CD4-positive, alpha-beta T cell treated with Interleukin-6 for 4 hours (primary cell): ENCODE measurements at places on chromosomes 2 and 18.

DNA sequence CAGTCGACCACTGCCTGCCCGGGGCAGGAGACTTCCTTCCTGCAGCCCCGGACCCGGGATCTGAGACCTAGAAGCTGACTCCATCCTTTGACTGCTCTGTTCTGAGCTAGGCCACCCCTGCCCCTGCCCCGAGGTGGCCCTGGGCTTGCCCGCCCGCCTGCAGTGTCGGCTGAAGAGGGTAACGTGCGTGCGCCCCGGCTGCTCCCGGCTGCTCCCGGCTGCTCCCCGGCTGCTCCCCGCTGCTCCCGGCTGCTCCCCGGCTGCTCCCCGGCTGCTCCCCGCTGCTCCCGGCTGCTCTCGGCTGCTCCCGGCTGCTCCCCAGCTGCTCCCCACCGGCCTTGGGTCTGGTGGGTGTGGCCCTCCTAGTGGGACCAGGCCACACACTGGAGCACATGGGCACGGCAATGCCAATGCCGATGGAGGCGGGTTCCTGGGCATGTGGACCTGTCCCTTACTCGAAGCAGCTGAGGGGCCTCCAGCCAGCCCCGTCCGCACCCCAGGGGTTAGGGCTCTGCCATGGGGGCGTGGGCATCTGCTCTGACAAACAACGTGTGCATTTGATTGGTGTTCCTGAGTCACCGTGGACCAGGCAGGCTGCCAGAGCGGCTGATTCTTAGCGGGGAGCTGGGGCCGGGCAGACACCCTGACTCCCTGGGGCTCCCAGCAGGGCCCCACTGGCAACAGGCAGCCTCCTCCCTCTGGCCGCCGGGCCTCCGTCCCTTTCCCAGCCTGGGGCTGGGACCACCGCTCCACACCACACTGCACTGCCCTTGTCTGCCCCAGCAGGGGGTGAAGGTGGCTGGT lies 2.0 kb upstream of the GAL3ST2 start:
- DNase-seq: no peak

DNA sequence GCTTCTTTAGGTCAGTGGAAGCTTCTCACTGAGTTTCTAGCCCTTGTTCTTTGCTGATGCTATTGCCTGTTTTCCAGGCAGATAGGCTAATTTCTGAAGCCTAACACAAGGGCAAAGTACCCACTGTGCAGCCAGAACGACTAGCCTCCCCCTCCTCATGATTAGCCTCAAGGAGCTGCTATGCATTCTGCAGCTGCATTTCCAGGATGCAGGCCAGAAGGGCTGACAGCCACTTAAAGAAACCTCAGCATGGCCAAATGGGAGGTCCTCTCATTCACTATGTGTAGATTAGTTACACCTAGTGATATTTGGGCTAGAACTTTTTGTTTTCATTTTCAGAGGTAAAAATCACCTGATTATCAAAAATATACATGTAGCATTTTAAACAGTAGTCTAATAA lies 216.0 kb downstream of the RAD51AP2 start:
- no peak for DNase-seq

DNA sequence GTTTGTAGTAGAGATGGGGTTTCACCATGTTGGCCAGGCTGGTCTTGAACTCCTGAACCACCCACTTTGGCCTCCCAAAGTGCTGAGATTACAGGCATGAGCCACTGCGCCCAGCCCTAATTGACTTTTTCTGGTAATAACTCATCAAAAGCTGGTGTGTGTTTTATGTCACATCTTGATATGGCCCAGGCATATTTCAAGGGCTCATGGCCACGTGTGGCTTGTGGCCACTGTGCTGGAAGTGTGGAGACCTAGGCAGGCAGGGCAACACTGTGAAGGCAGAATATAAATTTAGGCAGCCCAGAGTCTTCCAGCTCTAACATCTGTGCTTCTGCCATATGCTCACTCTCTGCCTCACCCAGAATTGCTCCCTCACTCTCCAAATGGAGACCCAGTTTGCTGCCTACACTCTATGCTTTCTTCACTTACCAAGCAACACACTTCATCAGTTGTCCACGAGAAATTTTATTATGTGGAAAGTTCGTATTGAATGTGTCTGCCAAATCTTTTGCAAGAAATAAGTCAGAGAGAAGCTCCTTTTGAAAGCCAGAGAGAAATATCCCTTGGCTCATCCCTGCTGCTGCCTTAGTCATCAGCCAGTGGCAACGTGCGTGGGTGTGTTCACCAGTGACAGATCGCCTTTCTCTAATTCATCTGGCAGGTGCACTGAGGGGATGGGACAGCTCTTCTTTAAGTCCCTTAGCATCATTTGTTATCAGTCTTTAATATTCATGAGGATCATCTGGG lies 129.4 kb upstream of the CXCR4 start:
- no peak for DNase-seq

- DNase-seq: no peak
Observed at GRCh38 chr2:73841912-73842738, 13.4 kb downstream of the STAMBP start.

DNA sequence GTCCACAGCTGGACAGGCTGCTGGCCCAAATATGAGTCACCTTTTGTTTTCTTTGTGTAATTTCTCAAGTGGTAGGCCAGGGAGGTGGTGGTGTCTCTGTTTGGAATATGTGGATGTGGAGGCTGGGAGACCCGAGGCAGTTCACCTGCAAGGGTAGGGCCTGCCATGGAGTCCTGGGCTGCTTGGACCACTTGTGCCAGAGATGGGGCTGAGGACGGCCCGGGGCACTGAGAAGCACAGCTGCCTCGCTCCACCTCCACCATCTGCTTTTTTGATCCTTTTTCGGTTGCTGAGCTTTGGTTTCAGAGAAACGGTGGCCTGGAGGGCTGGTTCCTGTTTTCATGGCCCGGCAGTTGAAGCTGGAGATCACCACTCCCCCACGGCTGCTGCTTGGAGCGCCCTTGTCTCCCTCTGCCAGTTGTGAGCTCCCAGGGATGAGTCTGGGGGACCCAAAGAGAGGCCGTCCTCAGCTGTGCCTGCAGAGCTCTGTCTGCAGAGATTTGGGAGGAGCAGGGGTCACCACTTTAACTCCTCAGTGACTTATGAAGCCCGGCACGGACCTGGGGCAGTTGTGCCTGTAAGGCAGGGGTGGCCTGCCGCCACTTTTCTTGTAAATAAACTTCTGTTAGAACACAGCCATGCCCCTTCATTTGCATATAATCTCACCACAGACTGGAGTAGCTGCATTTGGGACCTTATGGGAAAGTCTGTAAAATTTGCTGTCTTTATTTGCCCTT lies 67.6 kb upstream of the MCFD2 start:
- no peak for DNase-seq

GRCh38 chr2:125330133-125330532 lies 1305.0 kb downstream of the CNTNAP5 start:
- DNase-seq: no peak

DNA sequence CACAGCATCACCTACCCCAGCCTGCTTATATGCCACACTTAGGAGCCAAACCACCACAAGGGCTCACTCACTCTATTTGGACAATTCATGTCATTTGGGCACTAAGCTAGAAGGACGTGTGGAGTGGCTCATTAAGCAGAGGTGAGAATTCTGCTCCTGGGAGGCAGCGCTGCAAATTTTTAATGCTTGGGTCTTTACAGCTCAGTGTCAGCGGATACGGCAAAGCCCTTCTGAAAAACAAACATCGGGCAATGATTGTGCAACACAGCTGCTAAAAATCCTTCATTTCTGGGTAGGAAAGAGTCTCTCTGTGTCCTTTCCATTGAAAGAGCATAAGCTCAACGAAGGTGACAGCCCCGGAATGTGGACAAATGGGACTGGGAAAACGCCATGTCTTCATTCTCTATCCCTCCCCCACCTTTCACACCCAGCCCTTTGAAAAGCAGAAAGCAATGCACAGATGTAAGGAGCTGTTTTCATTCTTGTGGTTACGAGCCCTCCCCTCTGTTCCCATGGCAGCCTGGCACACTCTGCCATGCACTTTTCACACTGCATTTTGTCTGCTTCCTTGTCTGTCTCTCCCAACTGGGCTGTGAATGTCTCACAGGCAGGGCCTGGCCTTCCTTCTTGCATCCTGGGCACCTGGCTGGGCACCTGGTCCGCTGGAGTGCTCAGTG lies 16.0 kb downstream of the TMEM177 start:
- peak; percentile 55 for DNase-seq

GRCh38 chr2:231554748-231555545 lies 24.7 kb upstream of the NMUR1 start:
- no peak for DNase-seq

DNA sequence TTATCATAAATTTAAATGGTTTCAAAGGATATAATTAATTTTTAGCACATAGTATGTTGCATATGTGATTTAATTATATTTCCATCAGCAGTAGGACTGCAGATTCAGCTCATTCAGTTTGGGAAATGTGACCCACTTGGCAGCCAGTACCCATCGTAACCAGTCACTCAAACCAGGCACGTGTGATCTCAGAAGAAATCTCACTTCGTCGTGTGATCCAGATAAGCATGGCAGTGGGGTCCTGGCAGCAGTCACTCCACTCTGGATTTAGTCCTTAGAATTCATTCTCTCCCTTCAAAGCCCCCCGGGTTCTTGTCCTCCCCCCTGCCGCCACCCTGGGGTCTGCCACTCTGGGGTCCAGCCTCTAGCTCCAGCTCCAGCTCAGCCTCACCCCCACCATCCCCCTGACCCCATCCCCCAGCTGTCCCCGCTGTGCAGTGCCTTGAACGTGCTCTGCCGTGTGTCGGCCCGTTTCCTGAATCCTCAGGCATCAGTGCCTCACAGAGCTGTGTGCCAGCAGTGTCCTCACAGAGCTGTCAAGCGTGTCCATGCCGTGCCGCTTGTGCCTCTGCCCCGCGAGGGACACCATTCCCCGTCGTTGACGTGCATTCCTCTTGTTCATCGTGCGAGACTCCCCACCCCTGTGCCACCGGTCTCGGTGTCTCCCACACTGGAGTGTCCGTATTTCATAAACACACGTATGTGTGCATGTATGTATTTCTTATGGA lies 34.8 kb downstream of the TRAPPC12 start:
- DNase-seq: no peak

DNA sequence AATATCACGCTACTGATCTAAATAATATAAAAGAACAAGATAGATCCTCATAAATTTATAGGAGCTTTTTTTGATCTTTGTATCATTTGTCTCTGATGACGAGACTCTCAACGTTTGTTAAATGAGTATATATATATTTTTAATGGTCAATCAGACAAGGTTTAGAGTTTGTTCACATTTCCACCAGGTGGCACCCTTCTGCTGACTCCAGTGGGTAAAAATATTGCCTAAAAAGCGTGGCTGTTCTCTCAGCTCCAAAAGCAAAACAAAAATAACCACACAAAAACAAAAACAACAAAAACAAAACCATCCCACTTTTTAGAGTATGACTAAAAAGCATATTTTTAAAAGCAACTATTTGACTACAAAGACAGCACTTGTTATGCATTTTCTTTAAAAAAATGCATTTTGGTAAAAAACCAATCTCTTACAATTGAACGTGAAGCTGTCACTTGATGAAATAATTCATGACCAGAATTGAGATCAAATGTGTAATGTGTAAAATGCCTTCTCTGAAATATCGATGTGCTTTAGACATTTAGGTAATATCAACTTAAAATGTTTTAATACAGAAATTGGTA lies 723.2 kb downstream of the DPP10 start:
- no peak for DNase-seq

DNA sequence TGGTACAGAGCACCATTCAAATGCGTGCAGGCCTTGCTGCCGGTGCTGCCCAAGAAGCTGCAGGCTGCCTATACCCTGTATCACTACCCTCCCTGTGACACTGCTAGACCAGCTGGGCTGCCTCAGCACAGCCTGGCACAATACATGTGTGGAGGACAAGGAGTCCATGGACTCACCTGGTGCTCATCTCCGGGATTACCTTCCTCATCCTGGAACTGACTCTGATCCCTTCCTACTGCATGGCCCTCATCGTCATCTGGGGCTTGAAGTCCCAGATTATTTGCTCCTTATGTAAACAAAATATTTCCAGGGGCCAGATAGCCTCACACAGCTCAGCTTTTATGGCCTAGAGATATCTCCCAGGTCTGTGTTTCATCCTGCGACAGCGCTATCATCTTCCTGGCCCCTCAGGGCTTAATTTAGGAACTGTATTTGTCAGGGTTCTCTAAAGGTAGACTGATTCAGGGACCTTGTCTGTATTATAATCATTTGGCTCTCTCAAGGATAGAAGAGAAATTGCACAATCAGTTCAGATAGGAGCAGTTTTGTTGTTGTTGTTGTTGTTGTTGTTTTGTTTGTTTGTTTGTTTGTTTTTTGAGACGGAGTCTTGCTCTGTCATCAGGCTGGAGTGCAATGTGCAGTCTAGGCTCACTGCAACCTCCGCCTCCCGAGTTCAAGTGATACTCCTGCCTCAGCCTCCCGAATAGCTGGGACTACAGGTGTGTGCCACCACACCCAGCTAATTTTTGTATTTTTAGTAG lies 42.9 kb downstream of the WDR75 start:
- no peak for DNase-seq

GRCh38 chr2:72583376-72583775 lies 242.5 kb downstream of the EXOC6B start:
- DNase-seq: no peak

DNA sequence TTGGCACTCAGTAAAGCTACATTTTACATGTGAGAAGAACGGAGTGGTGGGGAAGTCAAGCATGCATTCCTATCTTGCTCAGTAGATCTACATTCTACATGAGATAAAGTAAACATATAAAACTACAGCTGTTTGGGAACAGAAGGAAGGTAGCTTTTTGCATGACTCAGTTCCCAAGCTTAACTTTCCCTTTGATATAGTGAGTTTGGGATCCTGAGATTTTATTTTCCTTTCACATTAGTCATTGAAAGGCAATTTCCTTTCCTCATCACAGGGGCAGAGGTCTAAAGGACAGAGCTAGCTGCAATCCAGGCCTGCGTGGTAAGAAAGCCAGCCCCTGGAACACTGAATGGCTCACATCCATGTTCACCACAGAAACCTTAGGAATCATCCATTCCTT lies 257.2 kb downstream of the SRBD1 start:
- no peak for DNase-seq

DNA sequence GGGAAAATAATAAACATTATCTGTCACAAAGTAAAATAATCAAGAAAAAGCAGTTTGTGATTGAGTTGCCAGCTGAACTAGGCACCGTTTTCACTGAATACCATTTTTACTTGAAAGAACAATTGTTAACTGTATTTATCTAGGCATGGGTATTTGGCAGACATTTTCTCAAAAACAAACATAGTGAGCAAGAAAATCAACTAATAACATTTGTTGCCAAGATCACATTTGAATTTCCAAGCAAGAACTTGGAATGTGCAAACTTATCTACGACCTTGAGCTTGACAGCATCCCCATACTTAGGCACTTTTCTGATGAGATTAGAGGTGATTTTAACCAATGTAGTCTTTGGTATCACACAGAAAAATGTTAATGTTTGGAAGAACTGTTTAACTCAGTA lies 16.7 kb downstream of the SS18 start:
- DNase-seq: no peak

GRCh38 chr2:101251844-101252407 lies 760 bp upstream of the CNOT11 start:
- DNase-seq: peak; percentile 35

- no peak for DNase-seq
Observed at GRCh38 chr2:84866122-84866521, 14.8 kb downstream of the TRABD2A start.
